ENCODE measurements at places on chromosomes 6 and 20.

DNA sequence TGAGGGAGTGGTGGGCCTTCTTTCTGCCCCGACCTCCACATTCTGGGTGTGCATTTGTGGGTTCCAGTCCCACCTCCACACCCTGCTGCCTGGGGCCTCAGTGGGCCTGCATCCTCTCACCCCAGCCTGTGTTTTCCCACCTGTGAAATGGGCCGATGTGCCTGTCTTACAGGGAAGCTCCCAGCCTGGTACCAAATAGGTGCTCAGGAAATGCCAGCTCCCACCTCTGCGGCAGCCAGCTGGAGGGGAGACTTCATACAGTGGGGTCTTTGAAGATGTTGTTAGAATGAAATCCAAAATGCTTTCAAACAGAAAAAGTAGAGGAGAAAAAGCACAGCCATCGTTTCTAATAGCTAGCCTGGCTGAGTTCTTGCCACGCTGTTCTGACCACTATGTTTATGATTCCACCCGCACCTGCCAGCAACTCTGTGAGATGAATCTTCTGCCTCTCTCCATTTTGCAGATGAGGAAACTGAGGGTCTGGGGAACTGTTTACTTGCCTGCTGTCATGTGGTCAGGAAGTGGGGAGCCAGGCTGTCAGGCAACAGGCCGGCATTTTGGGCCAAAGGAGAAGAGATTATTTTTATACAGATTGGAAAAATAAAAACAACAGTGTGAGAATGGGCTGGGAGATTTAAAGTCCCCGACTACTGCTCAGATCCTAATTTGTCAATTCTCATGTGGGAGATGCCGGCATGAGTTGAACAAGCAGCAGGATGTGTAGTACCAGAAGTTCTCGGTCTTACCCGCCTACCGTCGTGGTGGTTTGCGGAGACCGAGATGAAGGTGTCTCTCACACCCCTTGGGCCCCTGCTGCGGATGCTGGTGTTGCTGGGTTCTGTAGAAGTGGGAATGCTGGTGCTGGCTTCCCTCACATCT, 4.6 kb downstream of the TMEM181 start:
- DNase-seq = no peak

- DNase-seq = peak; percentile 48
Measured at GRCh38 chr6:156776470-156776839, 723 bp upstream of the ARID1B start.

GRCh38 chr6:127053875-127054235, 64.6 kb upstream of the RSPO3 start:
- DNase-seq = no peak

GRCh38 chr6:21166754-21167153, 426.8 kb upstream of the SOX4 start:
- peak; percentile 49 for DNase-seq

DNA sequence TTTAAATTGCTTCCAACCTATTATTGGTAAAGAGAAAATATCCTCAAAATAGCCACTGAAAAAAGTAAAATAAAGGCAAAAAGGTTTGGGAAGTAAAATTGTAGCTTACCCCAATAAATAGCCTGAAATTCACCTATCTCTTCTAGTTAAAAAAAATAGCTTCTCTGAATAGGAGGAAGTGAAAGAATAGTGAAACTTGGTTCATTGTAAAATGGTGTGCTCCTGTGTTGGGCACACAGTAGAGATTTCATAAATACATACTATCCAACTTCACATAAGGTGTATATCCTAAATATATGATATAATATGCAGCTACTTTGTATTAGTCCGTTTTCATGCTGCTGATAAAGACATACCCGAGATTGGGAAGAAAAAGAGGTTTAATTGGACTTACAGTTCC, 45.3 kb downstream of the CDK19 start:
- no peak for DNase-seq

DNA sequence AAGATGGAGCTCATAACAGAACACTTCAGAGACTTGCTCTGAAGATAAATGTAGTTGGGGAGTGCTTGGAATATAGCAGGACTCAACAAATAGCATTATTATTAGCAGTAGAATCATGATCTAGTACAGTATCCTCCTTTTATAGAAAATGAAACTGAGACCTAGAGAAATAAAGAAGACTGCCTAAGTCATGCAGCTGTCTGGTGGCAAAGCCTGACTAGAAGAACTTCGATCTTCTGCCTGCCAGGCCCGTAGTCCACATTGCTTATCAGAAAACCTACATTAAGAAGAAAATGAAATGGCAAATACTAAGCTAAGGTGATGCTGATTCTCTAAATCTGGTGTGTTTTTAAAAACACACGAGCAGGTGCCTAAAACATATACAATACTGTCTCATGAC, 46.4 kb upstream of the DST start:
- DNase-seq = no peak

- DNase-seq = no peak
Measured at GRCh38 chr6:102525336-102525735, 1131.8 kb downstream of the GRIK2 start.

DNA sequence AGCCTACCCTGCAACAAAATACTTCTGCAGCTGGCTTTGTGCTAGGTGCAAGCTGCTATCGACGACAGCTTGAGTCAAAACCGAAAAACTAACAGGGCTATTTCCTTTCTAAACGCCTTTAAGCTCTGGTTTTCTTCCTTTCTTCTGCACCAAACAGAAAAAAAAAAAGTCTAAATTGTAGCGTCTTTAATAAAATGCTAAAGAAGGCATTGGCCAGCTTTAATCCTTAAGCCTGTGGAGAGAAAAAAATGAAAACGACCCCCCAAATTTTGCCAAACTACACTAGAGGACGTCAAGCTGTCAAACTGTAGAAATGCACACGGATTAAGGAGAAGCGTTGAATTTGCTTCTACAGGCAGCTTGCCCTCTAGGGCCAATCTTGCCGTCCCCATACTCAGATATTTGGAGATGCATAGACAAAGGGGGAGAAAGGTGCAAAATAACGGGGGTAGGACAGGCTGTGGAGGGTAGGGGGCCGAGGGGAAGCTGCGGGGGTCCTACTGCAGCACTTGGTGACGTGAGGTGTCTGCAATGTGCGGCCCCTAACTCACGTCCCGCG, 1.4 kb upstream of the NRN1 start:
- no peak for DNase-seq

- no peak for DNase-seq
Measured at GRCh38 chr6:89749918-89750317, 69.7 kb downstream of the MDN1 start.

- DNase-seq = no peak
Measured at GRCh38 chr6:37218511-37218910, 39.1 kb upstream of the TBC1D22B start.

DNA sequence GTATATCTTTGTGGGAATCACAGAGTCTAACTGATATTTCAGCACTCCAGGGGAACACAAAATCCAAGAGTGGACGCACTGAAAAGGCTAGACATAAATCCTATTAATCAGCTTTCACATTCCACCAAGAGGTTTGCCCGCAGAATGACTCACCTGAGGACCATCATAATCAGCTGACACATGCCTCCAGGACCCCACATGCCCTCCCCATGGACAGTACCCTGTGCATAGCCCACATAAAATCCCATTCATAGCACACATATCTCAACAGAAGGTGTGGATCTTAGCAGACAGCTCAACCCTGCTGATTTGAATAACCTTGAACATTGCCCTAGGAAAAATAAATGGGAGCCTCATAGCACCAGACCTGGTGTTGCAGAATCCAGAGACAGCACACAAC, 246.8 kb upstream of the TENT5A start:
- DNase-seq = no peak

DNA sequence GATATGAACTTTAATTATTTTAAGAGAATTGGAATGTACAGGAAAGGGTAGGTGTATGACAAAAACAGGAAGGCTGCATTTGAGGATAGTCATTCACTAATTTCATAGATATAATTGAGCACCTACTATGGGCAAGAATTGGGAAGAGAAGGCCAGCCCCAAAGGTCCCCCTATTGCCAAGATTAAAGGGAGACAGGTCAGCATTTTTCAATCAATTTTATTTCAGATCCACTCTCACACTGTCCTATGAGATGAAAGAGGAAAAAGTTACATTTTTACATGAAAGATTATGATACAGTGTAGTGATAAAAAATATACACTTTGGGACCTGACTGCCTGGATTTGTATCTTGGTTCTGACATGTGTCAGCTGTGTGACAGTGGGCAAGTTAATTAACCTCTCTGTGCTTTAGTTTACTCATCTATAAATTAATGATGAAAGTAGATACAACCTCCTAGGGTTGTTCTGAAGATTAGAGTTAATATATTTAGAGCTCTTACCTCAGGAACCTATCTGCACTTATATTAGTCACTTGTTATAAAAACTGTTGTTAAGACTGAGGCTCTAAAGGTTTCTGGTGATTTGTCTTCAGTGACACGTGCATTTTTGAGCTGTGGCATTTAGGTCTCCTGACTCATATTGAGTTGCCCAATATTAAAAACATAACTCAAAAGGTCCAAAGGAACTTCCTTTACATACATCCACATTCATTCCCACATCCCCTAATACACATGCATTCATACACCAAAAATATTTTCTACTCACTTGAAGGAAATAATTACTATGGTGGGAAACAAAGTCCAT, 45.7 kb downstream of the SCGN start:
- no peak for DNase-seq

GRCh38 chr6:20252311-20252710, 40.0 kb upstream of the MBOAT1 start:
- peak; percentile 7 for DNase-seq

GRCh38 chr6:159467473-159468041, 225.5 kb downstream of the SOD2 start:
- no peak for DNase-seq

- DNase-seq = no peak
Measured at GRCh38 chr6:144334150-144334708, 49.1 kb downstream of the UTRN start.

- no peak for DNase-seq
Measured at GRCh38 chr6:8736156-8736895, 301.0 kb upstream of the SLC35B3 start.

GRCh38 chr20:10236540-10237533, 18.2 kb downstream of the SNAP25 start:
- no peak for DNase-seq

DNA sequence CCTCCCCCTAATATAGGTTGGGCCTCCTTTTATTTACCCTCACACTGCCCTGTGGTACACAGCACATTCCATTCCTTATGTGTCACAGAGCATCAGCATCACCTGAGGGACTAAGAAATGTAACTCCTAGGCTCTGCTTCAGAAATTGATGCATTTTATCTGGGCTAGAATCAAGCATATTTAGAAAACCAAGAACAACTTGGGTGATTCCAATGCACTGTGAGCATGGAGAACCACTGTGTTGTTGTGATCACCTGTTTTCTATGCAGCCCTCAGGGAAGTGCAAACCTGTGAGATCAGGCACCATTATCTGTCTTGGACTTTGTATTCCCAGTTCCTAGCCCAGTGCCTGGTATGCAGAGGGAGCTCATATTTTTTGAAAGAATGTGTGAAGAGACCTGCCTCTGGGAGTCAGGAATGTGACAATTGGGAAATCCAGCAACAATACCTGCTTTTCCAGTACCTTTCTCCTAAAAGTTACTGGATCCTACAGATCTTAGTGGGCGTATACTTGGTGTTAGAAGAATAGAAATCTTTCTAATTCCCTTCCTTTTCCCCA, 7.0 kb downstream of the KAT14 start:
- DNase-seq = no peak

DNA sequence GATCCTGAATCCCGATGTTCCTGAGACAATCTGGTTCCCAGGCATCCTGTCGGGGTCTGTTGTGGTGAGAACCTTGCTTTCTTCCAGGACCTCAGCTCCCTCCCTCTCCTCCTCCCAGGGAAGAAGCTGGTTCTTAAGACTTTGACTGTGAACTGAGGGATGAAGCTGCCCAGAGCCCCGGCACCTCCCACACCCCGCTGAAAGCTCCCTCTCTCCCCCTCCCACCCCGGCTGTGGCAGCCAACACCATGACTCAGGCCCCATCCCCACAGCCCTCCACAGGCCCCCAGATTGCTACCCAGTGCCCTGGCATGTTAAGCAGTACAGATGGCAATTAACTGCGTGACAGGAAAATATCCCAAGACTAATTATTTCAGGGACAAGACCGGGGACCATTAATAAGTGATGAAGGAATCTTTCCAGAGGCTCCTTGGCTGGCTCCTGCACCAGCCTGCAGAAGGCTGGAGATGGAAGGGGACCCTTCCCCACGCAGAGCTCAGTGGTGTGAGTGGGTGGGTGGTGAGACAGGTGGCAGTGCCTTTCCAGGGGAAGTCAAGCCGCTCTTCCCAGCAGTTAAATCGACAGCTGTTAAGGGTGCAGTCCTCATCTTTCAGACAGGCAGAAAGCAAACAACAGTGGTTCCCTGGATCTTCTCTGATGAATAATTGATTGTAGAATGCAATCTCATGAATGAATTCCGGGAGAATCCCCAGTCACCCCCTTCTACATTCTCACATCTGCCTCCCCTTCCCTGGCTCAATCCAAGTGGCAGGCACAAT, 237.9 kb downstream of the LRFN2 start:
- DNase-seq = no peak

GRCh38 chr6:50056242-50056641, 6.5 kb upstream of the DEFB112 start:
- no peak for DNase-seq

DNA sequence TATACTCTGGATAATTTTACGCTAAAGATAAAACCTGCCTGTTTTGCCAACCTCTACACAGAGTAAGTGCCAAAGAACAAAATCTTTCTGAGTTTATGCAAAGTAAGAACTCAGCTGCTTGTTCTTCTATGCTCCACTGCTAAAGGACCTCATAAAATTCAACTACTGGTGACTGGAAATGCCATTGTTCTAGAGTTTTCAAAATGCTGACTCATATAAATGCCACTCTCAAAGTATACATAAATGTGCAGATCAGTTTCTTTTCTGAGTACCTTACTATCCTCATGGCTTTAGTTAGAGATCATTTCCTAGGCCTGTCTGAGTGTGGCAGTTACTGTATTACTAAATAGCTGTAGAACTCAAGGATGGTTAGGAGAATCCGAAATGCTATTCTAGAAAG, 45.6 kb downstream of the LYRM4 start:
- DNase-seq = no peak

- DNase-seq = no peak
Measured at GRCh38 chr6:2274981-2275891, 29.8 kb upstream of the GMDS start.

DNA sequence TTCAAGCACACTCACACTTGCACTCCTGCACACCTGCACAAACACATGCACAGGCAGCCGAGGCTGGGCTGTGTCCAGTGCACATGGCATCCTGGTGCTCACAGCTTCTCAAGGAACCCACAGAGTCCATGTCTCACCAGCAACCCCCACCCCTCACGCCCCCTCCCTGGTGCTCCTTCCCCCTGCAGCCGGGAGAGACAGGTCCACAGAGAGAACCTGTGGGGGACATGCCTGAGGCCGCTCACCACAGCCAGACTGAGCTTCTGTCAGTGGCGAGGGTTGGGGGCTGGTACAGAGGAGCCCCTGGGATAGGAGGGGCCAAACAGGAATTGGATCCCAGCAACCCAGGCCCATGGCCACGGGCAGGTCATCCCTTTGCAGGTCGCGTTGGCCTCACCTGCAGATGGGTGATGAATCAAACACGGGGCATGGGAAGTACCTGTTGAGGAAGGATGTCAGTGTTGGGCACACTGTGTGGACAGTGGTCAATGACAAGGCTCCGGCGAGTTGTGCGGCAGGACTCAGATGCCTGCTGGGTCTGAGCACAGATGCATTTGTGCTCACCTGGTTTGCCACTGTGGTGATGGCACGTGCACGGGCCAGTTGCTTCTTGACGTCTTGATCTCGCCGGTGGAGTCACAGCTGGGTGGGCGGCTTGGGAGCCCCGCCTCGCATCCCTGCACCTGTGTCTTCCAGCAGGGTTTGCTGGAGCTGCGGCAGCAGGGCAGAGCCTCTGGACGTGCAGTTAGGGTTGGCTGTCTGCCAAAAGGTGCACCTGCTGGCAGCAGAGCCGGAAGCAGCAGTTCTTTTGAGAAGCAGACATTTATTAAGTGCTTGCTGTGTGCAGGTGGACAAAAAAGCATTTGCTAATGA, 113.0 kb downstream of the ERMARD start:
- peak; percentile 96 for DNase-seq
